ENCODE measurements at places on chromosomes 16 and 17.

DNA sequence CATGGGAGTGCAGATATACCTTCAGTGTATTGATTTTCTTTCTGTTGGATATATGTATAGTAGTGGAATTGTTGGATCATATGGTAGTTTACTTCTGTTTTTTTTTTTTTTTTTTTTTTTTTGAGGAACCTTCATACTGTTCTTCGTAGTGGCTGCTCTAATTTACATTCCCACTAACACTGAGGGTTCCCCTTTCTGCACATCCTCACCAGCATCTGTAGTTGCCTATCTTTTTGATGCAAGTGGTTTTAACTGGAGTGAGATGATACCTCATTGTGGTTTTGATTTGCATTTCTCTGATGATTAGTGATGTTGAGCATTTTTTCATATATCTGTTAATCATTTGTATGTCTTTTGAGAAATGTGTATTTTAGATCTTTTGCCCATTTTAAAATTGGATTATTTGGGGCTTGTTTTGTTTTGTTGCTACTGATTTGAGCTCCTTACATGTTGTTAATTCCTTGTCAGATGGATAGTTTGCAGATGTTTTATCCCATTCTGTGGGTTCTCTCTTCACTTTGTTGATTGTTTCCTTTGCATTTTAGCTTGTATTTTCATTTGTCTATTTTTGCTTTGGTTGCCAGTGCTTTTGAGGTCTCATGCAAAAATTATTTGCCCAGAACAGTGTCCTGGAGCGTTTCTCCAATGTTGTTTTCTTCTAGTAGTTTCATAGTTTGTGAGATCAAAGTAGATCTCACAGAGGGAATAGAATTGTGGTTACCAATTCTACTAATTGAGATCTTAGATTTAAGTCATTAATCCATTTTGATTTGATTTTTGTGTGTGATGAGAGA is 25.0 kb upstream of the BCAS3 start:
- no peak for DNase-seq

DNA sequence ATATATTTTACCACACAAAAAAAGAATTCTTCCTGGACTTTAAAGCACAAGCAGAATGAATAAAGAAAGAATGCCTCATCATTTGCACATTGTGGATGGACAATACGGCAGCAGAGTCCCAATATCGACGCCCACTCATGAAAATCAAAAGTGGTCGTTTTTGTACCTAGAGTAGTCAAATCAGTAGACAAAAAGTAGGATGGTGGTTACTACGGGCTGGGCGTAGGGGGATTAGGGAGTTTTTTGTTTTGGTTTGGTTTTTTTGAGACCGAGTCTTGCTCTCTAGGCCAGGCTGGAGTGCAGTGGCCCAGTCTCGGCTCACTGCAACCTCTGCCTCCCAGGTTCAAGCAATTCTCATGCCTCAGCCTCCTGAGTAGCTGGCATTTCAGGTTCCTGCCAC is 8.6 kb upstream of the CENPV start:
- DNase-seq: no peak

DNA sequence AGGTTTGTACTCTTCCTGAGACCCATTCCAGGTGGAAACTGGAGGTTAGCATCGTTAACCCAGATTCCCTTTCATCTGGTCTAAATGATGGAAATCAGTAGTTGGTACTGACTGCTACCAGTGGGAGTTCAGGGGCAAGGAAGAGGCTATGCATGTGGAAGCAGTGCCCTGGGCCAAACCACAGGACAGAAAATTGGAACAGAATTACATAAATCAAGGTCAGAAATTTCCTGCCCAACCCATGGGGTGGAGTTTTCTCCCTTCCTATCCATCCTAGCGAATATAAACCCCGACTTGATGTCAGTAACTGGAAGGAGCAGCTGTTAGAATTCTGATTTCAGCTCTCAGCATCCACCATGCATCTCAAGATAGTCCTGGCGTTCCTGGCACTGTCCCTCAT is at the start of gene AOC2:
AOC2 (plus strand) TSS at position 310 of the 400 bp plus-strand sequence; CDS start at position 357, 47 bp downstream.
- DNase-seq: no peak

DNA sequence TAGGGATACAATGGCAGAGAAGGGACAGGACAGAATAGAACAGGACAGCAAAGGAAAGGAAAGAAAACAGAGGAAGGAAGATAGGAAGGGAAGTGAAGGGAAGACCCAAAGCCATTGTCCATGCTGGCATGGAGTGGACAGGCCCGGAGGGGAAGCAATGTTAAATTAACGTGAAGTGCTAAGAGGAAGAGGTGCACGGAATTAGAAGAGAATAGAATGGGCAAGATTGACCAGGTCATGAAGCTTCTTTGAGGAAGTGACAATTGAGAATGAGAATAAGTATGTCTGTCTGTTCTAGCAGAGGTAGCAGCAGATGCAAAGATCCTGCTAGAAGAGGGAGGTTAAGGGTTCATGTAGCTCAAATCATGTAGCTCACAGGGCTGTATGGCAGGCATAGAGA is 117.2 kb downstream of the MAF start:
- DNase-seq: no peak

- DNase-seq: no peak
These were observed 5.2 kb downstream of the ASGR1 start for GRCh38 chr17:7173687-7174602.

DNA sequence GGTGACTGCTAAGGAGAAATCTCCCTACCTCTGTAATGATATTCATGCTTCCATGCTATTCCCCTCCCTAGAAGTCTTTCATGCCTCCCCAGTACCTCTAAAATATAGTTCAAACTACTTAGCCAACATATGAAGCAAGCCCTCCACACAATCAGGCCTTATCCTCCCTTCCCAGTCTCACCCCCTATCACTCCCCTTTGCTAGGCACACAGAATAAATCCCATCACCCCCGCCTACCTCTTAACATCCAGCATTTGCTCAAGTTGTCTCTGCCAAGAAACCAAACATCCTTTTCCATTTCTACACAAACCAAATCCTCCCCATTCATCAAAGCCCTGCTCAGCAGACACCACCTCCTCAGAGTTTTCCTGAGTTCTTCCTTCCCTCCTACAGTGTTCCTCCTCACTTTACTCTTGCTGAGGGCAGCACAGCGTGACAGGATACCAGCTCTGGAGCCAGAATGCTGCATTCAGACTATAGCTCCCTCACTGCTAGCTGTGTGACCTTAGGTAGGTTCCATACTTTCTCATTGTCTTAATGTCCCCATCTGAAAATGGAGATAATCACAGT is 7.0 kb downstream of the TOM1L2 start:
- no peak for DNase-seq

- no peak for DNase-seq
These were observed 3.2 kb downstream of the HS3ST3A1 start for GRCh38 chr17:13598353-13599167.

DNA sequence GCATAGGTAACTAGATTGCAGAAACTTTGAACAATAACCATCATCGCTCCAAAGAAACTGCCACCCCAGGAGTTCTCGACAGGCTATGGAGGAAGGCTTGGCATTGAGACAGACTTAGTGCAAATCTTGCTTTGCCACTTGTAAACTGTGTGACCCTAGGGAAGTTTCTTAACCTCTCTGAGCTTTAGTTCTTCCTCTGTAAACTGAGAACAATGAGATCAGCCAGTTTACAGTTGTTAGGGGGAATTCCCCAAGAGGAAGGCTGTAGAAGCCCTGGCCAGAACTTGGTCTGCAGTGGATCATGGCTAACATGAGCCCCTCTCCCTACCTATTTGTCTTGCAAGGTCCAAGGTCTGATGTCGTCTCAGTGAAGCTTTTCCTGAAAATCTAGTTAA is 78.9 kb downstream of the NT5M start:
- DNase-seq: no peak

DNA sequence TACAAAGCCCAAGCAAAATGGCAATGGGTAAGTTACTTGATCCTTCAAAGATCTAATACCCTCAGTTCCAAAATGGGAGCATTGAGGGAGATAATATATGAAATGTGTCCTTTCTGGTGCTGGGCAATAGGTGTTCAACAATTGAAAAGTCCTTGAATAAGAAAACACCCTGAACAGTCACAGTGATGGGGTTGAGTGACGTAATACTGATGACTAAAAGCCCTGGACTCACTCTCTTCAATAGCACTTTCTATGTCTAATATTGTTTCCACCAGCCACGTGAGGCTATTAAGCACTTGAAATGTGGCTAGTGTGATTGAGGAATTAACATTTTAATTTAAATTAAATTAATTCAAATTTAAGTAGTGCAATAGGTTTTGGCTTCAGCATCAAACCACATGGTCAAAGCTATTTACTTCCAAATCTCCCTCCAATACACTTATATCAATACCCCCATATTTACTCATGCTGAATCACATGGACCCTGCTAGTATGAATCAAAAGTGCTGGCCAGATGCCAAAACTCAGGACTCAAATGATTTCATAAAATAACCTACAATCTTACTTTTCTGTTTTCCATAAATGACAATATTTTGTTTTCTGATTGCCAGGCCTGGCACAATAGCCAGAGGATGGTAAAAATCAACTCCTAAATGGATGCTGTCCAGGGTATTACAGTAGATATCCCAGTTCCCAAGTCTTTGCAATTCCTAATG is 516.2 kb downstream of the HAPSTR1 start:
- DNase-seq: no peak

GRCh38 chr17:9905902-9906301 is 831 bp upstream of the RCVRN start:
- DNase-seq: no peak

DNA sequence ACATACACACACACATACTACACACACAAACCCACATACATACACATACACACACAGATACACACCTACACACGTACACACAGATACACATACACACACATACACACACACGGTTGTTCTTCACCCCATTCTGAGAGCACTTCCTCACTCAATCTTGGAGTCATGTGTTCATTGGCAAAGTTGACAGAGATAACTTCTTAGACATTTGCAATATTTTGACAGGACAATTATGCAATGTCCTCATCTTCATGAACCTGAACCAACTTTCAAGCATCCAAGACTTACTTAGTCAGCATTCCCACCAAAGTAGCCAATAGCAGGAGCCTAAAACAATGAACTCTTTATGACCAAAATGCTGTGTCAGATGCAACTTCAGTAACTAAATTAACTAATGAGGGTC is 77.1 kb upstream of the DNAH17 start:
- no peak for DNase-seq

DNA sequence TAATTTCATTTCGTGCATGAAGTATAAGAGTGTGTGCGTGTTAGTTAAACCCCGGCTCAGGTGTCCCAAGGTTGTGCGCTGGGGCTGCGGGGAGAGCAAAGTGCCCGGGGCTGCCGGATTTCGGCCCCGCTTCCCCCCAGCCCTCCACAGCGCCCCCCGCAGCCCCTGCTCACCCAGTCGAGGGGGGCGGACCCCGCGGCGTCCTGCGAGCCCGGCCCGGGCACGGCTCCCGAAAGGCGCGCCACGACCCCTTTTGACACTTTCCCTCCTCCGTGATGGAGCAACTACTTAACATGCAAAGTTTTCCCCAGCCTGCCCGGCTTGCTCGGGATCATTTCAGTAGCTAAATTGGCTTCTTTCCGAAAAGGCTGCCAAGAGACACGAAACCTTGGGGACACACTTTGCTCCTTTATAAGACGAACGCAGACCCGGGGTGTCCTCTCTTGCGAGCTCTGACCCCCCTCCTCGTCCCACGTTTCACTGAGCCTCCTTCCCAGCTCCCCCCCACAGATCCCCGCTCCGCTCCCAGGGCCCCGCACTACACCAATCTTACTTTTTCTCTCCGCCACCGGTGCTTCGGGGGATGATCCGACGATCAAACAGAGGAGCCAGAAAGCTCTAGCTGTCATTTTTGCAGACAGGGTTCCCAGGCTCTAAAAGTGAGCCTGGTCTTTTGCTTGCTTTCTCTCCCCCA is 552 bp downstream of the C17orf58 start:
- DNase-seq: no peak

- DNase-seq: no peak
These were observed 38.8 kb downstream of the CLEC16A start for GRCh38 chr16:10983159-10983558.

DNA sequence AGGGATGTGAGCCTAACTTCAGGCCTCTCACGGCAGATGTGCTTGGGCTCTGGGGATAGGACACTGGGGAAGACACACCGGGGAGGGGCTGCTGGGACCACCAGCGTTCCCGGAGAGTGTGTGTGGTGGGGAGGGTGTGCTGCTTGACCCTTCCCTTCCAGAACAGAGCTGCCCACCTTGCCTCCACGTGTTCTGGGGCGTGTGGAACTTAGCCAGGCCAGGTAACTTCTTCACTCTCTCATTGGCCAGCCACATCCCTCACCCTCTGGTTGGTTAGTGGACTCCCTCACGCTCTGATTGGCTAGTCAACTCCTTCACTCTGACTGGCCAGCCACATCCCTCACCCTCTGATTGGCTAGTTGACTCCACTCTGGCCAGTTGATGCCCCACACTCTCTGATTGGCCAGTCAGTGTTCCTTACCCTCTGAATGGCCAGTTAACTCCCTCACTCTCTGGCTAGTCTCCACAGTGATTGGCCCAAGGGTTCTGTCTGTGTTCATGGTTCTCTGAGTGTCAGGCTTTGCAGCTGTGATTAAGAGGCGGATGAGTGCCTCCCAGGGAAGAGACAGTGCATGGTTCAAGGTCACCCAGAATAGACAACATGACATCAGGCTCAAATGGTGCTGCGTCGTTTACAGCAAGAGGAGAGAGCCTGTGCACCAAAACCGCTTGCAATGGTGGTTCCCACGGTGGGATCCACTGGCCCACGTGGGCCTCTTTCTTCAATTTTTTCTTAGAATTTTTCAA is 10.0 kb downstream of the TMEM235 start:
- DNase-seq: peak; percentile 27

DNA sequence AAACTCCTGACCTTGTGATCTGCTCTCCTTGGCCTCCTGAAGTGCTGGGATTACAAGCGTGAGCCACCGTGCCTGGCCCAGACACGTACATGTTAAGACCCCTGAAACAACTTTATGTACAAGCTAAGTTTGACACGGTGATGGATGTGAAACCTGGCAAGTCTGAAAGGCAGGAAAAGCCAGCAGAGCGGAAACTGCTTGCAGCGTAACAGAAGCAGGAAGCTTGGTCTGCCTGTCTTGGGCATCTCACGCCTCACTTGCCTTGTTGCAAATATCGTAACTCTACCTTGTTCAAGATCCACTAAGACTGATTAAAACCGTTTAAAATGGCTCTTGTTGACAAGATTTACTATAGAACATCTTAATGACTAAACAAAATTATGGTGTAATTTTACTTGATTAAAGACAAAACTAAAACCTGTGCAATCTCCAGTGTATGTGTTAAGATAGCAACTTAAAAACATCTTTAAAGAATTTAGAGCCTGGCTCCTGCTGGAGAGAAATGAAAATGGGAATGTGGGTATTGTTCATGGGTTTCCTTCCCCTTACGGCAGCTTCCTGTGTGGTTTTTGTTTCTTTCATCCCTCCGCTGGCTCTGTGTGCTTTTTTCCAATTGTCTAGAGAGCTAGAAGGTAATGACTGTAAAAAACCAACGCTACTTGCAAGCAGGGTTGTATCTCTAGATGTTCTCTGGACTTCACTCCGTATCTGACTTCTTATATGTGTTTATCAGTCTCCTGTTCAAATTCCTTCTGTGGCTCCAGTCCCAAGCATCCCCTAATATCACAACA is 477.6 kb downstream of the XYLT1 start:
- no peak for DNase-seq

- no peak for DNase-seq
These were observed 93.3 kb upstream of the ZNF267 start for GRCh38 chr16:31780342-31780741.

All from NCI-H2029 (cell line).